ENCODE measurements at places on chromosomes 11 and 22. TPM values are rescaled to one million over a fixed set of nuclear protein-coding genes. Genes with fewer than 3 reads are reported as not detected.
A peak's percentile ranks its signal among the peaks of the same experiment; 100 is the strongest.

LGALS12 gene
- total RNA-seq: not detected

PKP3 gene
- total RNA-seq: 154 TPM

APOA4 gene
- total RNA-seq: not detected

IL18 gene
- total RNA-seq: 121 TPM

FDXACB1 gene
- 1.8 TPM for total RNA-seq

MMP10 gene
- total RNA-seq: not detected

DNAJB13 gene
- 1.1 TPM for total RNA-seq

MRGPRX4 gene
- not detected for total RNA-seq

CD6 gene
- total RNA-seq: 0.34 TPM

CD3D gene
- not detected for total RNA-seq

RAB36 gene
- 2.1 TPM for total RNA-seq

ZNF280B gene
- total RNA-seq: 4.6 TPM

BIK gene
- total RNA-seq: 37.9 TPM

GRCh38 chr11:76649011-76649410 is 21.5 kb downstream of the LRRC32 start:
- no peak for DNase-seq

- no peak for DNase-seq
These were observed 32.2 kb upstream of the GRIA4 start for GRCh38 chr11:105577641-105578040.

- DNase-seq: no peak
These were observed 54.1 kb downstream of the PPFIA1 start for GRCh38 chr11:70324376-70325115.

DNA sequence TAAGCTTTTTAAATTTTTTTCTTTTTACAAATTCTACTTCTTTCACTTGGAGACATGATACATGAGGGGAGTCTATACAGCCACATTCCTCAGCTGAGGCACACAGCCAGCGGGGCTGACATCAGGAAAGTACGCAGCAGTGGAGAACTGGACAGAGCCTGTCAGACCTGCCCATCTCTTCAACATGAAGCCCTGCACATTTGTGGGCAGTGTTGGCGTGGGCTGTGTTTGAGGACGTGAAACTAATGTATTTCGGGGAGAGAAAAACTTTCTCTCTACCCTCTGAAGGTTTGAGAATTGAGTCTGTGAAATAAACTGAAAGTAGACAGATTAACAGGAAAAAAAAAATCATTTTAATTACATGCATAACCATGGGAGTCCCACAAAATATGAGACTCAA is 84.8 kb upstream of the HTATIP2 start:
- no peak for DNase-seq

DNA sequence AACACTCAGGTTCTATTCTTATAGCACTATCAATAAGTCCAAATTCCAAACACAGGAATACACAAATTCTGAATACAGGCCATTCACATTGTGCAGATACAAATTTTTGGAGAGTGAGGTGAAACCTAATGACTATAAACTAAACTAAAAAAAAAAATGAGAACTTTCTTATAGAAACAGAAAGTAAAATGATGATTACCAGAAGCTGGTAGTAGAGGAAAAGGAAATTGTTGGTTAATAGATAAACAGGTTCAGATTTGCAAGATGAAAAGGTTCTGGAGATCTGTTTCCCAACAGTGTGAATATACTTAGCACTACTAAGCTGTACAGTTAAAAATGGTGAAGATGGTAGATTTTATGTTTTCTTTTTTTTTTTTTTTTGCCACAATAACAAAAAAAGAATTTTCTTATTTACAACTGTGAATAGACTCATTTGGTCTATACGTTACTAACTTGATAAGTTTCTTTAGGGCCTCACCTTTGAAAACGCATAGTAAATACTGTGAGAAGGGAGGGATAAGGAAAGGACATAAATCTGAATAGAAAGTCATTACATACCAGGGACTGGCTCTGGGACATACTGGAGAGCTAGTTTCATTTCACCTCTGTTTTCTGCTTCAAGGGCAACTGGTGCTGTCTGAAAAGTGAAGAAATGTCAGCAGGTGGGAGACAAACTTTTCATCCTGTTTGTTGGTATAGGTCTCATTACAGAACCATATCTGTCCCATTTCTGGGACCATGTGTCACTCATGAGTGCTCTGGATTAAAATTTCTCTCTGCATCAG is 14.2 kb upstream of the CCDC89 start:
- DNase-seq: no peak

DNA sequence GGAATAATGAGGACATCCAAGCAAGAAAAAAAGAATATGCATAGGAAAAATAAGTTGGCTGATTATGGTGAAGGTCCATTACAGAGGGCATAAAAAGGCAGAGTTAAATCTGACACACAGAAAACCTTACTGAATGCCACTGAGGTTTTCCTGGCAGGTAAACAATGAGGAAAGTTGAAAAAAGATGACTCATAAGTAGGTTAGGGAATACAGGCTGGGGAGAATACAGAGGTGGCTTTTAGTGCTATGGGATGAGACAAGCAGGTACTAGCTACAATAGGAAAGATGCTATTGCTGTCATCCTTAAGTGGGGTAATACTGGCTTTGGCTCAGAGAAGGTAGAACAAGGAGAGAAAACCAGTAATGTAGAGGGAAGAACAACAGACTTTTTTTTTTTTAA is 44.7 kb downstream of the CSTF3 start:
- peak; percentile 2 for DNase-seq

GRCh38 chr11:125883375-125883774 is 4.1 kb upstream of the HYLS1 start:
- no peak for DNase-seq

GRCh38 chr11:19675397-19675796 is 37.2 kb upstream of the NAV2 start:
- DNase-seq: no peak

- DNase-seq: no peak
These were observed 214.2 kb upstream of the ZBED5 start for GRCh38 chr11:11072067-11072466.

DNA sequence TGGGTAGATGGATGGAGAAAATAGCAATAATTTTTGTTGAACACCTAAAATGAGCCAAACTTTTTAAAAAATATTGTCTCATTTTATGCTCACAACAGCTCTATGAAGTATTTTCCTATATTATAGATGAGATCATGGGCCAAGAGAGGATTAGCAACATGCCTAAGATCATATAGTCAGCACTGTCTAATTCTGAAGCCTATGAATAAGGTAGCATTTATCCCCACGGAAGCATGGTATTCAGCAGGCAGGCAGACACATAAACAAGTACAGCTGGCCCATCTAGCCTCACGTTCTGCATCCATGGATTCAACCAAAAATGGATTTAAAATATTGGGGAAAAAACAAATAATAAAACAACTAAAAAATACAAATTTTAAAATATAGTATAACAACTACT is 21.9 kb upstream of the RAB30 start:
- DNase-seq: no peak

DNA sequence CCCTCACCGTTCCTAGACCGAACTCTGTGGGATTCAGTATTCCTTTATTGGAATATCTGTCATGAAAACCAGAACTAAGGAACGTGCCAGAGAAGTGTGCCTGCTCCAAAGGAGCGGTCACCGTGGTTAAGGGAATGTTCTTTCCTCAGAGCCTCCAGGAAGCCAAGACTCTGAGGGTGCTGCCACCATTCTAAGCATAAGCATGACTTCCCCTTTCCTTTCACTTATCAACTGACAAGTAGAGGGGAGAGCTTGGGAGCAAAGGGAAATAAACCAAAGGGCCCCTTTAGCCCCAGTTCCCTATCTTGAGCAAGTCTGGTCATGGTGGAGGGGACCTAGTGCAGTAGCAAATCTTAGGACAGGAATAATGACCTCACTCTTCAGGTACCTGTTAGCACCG is 26.8 kb downstream of the CTR9 start:
- no peak for DNase-seq

GRCh38 chr11:68118706-68119448 is 2.3 kb downstream of the CHKA start:
- no peak for DNase-seq

DNA sequence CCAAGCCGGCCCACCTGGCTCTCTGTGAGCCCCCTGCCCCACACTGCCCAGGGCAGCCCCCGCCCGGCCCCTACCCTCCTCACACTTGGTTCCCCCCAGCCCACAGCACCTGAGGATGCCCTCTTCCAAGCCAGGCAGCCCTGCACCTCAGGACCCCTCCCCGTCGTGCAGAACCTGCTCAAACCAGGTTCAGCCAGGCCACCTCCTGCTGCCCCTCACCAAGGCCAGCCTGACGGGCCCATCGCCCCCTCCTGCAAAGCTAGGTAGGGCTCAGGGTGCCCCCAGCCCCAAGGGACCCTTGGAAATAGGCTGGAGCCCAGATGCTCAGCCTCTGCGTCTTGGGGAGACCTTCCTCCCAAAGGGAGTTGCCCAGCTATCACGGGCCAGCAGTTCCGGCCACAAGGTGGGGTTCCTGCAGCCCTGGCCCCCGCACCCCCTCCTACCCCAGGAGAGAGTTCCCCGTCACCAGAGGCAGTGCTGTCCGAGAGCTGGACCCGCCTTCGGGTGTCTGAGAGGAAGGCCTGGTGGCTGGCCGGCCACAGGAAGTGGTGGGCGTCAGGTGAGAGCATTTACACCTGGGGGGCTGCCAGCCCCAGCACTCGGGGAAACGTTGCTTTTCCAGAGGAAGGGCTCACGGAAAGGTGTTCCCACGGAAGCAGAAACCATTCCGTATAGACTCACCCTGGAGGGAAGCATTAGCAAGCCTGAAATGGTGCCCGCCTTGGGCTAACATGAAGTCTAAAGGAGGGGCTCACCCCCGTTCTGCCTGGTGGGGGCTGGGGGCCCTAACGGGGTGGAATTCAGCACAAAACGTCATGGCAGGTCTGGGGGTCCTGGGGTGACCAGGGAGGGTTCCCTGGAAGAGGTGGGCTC is 3.2 kb upstream of the SYT8 start:
- no peak for DNase-seq

- DNase-seq: no peak
These were observed 107.0 kb downstream of the KCNQ1OT1 start for GRCh38 chr11:2592559-2593392.

DNA sequence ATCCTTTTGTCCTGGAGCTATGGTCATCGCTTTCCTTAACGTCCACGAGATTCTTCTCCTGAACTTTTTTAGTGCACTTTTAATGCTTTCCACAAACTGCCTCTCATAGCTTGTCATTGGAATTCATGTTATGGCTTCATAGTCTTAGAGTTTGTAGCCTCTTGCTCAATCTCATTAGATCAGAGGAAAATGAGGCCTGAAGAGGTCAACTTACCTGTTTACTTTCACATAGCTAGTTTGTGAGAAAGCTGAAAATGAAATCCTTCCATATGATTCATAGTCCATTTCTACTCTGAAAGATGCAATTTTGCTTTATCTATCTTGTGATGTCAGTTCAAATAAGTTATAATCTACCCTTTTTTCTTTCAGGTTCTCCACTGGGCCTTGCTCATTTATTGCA is 1747.2 kb upstream of the RAG2 start:
- no peak for DNase-seq

GRCh38 chr11:78414321-78415051 is 3.1 kb downstream of the GAB2 start:
- DNase-seq: no peak

DNA sequence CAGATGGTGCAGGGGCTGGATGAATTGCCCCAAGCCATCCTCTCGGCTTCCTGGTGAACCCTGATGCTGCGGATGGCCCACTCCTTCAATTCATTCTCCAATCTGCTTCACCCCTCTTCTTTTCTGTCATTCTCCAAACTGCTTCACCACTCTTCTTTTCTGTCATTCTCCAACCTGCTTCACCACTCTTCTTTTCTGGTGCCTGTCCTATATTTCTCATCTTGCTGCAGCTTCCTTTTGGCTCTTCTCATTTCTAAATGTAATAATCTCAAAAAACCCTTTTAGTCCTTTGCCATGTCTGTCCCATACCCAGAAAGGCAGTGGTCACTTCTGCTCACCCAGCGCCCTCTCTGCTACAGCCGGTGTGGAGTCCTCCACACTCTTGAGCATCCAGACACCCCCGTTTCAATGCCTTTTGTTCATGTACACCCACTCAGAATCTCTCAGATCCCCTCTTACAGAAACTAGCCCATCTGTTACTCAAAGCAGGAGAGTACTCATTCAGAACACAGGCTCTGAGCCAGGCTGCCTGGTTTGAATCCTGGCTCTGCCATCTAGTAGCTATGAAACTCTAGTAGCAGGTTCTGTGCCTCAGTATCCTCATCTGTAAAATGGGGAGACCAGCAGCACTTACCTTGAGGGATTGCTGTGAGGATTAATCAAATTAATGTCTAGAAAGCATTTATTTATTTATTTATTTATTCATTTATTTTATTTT is 14.9 kb downstream of the SERPIND1 start:
- no peak for DNase-seq

DNA sequence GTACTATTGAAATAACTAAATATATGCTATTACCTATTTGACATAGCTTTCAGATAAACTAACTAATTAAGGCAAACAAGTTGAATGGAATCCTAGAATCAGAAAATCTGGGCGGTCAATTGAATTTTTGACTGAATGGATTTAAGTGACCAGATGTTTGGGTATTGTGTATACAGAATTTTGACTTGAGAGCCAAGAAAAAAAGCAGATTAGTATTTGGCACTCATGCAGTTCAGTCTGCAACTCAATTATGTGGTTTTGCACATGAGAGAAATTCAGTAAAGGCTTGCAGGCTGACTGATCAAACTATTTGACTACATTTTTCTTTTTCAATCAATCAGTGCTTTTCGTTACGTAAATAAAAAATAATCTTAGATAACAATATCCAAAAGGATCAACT is 254.8 kb downstream of the GUCY1A2 start:
- no peak for DNase-seq

- DNase-seq: no peak
These were observed 811.0 kb upstream of the CCDC90B start for GRCh38 chr11:84097186-84097585.

GRCh38 chr22:28009272-28009827 is 90.3 kb upstream of the PITPNB start:
- peak; percentile 87 for DNase-seq

- no peak for DNase-seq
These were observed 420 bp upstream of the TRIM44 start for GRCh38 chr11:35662061-35662648.

DNA sequence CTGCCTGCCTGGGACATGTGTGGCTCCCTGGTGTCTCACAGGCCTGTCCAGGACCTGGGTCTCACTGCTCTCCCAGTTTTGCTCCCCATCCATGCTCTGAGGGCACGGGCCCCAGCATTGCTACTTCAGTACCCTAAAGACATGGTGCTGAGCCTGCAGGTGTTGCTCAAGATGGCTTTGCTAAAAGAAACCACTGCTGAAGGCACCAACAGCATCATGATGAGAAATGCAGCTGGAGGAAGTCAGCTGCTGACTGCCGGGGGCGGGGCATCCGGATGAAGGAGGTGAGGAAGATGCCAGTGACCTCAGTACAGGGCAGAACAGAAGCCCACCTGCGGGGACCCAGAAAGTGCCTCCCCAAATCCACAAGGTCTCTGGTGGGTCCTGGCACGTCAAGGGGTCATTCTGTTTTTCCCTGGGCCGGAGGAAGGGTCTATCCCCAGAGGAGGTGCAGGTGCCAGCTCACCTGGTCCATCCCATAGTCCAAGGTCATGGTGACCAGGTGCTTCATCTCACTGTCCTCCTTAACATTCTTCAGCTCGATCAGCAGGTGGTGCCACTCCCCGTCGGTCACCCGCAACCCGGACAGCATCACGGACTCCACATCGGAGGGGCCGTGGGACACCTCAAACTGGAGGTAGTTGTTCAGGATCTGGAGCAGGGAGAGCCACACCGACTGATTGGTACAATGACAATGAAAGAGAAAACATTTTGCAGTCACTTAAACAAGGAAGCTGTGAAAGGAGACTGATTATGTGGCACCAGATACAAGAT is 63.9 kb downstream of the TRMU start:
- DNase-seq: no peak

Measured in Calu3 (cell line).